Activated CD8-positive, alpha-beta memory T cell treated with anti-CD3 and anti-CD28 coated beads, Interleukin-2, amount 50 U/mL, for 4 hours (primary cell): ENCODE measurements at places on chromosomes 4 and X.
A peak's percentile ranks its signal among the peaks of the same experiment; 100 is the strongest.

- DNase-seq = no peak
These were observed 240.5 kb downstream of the GRIA3 start for GRCh38 chrX:123424546-123424945.

DNA sequence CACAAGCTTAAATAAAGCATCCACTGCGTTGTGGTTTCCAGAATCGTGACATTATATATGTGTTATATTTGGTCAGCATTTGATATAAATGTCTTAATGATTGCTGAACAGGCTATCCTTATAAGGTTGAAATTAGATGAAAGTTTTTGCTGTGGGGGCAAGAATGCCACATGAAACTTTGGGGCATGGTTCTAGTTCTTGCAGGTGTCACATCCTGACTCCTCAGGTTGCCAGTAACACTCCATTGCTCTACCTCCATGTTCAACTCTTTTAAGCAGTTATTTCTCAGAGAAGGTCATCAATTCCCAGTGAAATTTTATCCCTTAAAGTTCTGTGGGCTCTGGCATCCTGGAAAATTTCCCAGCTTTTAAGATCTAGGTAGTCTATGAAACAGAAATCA is 33.7 kb downstream of the NFKB1 start:
- no peak for DNase-seq

DNA sequence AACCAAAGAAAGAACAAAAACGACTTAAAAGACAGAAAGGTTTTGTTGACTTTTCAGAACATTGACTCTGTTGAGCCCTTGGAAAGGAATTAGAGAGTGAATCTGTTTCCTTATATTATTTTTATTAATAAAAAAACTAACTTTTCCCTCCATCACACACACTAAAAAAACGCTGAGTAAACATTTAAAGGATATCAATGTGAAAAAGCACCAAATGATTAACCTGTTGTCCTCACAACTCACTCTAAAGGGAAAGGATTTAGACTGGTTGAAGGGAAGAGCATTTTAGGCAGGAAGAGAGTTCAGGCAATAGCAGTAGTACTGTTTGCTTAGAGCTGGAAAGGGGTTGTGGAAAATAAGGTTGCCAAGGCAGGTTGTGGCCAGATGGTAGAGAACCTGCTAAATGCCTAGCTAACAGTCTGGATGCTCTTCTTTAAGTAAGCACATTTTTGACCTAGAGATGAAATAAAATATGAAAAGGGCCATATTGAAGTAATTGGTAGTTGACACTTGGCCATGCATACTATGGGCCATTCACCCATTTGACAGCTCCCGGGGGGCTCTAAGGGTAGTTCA is 98.0 kb upstream of the NDP start:
- no peak for DNase-seq

- DNase-seq = no peak
These were observed 291.0 kb downstream of the LDB2 start for GRCh38 chr4:16607241-16608066.

- no peak for DNase-seq
These were observed 6.4 kb downstream of the HSPA4L start for GRCh38 chr4:127788517-127788916.

DNA sequence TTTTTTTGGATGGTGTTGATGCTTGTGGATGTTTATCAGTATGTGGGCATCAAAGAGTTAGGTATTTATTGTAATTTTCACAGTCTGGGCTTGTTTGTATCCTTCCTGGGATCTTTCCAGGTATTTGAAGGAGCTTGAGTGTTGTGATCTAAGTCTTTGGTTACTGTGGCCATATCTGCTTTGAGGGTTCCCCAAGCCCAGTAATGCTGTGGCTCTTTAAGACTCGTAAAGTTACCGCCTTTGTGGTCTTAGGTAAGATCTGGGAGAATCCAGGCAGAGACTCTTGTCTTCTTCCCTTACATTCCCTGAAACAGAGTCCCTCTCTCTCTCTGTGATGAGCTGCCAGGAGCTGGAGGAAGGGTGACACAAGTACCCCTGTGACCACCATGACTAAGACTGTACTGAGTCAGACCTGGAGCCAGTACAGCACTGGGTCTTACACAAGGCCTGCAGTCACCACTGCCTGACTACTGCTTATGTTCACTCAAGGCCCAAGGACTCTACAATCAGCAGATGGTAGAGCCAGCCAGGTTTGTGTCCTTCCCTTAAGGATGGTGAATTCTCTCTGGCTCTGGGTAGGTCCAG is 62.2 kb downstream of the FMR1NB start:
- no peak for DNase-seq

DNA sequence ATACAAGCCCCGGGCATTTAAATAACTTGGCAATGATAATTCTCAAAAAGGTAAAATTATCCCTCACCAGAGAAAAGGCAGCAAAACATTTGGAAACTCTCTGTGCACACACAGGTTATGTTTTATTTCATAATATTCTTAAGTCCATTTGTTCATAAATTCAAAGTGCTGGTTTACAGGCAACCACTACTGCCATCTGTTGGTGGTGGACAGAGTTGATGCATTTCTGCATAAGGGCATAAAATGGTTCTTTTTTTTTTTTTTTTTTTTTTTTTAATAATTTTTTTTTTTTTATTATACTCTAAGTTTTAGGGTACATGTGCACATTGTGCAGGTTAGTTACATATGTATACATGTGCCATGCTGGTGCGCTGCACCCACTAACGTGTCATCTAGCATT is 31.5 kb upstream of the IL21 start:
- DNase-seq = peak; percentile 18

DNA sequence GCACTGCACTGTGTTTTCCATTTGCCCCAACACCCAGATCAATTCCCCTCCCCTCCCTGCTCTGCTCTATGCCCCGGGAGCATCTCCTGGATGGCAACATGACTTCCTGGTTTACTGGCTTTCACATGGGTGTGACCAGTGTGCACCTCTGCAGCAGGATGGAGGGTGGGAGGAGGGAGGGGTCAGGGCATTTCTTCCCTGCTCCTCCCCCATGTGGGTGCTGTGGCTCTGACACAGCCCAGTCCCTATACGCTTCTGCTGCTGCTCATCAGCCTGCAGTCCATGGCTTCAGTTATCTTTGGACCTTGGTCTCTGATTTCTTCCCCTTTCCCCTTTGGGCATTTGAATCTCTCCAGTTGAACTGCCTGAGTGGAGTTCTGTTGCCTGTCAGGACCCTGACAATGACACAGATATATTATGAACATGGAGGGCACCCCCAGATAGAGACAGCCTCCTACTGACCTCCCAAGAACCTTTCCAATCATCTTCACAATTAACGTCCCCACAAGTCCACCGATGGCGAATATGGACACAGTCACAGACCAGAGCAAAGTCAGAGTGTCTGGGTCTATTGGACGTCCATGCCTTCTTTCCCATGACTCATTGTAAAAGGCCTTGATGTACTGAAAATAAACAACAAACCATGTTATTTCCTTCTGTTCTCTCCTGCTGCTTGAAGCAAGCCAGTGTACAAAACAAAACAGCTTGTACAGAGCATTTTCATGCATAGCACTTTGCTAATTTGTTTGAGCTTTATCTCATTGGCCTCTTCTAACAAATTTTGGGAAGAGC is 24.8 kb downstream of the SLC2A9 start:
- DNase-seq = no peak

DNA sequence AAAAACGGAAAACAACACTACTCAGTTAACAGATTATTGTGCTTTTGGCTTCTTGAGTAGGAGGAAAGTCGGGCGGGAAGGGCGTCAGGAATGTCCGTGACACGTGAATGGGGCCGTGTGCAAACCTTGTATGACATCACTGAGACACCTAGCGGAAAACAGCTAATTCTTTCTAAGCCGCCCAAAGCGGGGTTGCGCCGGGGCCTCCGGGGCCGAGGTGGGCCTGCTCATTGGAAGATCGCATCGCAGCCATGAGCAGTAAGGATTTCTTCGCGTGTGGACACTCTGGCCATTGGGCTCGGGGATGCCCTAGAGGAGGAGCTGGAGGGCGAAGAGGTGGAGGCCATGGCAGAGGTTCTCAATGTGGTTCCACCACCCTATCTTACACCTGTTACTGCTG is at the start of gene ZCCHC13:
ZCCHC13 (plus strand) TSS at position 165 of the 400 bp plus-strand sequence; CDS start at position 252, 87 bp downstream.
- DNase-seq = no peak

DNA sequence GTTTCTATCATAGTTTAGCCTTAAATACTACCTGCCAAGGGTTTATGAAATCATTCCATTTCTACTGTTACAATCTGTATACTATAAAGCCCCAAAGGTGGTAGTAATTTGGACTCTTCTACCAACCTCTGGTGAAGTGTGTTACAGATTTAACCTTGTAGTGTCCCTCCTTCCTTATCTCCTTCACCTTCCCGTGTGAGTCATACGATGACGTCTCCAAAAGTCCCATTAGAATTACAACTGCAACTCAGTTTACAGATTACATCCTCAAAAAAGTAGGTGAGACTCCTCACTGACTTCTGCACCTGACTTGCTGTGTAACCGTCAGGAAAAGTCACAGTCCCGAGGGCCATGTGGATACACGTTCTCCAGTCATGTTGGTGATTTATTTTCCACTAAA is 219.0 kb downstream of the DCTD start:
- DNase-seq = no peak

DNA sequence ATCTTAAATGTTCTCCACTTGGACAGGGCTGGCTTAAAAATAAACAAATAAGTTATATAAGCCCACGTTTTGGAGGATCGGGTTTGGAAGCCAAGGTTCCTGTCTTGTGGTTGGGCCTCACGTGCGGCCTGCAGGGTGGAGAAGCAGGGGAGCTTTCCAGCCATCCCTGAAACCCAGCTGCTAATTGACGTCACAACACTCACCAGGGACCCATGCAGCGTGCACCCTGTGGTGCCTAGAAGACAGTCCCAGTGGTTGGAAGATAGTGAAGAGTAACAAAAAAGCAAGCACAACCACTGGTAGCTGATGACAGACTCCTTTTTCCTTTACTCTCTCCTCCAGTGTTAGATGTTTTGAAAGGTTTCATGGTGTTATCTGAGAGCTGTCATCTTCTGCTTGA is 142.0 kb upstream of the RBPJ start:
- no peak for DNase-seq

GRCh38 chr4:5827108-5828004 is 65.5 kb downstream of the CRMP1 start:
- no peak for DNase-seq

DNA sequence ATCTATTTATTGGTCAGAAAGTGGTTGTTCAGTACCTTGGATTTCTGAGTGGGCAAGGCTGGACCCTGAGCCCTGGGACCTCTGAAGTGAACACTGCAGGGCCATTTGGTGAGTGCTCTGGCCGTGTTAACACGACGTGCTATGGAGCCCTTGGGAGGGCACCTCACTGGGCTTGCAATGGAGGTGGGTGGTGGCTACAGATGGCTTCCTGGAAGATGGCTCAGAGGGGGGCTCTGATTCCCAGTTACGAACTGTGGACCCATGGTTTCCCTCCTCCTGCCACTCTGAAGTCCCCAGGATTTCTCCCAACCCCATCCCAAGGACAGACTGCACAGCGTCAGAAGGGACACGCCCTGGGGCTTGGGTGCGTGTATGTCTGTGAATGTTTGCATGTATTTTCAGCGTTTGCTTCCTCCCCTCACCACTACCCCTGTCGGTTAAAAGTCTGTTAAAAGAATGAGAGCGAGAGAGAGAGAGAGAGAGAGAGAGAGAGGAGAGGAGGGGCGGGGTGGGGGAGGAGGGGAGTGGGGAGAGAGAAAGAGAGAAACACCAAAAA is 3.7 kb upstream of the RHOH start:
- peak; percentile 28 for DNase-seq

DNA sequence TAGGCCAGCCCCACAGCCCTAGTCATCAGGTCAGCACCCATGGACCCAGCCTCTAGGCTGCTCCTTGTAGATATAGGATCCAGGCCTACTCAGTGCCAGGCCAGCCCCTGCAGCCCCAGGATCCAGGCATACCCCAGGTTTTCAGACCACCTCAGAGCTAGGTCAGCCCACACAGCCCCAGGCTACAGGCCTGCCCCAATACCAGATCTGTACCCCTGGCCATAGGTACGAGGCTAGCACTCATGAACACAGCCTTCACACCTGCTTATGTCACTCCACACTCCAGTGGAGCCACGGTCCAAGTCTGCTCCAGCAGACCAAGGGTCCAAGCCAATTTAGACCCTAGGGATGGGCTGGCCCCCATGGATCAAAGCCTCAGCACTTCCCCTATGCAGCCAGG is 191.0 kb downstream of the DLG3 start:
- DNase-seq = no peak

- DNase-seq = peak; percentile 4
These were observed 15.2 kb upstream of the GTPBP6 start for GRCh38 chrX:333611-334311.

DNA sequence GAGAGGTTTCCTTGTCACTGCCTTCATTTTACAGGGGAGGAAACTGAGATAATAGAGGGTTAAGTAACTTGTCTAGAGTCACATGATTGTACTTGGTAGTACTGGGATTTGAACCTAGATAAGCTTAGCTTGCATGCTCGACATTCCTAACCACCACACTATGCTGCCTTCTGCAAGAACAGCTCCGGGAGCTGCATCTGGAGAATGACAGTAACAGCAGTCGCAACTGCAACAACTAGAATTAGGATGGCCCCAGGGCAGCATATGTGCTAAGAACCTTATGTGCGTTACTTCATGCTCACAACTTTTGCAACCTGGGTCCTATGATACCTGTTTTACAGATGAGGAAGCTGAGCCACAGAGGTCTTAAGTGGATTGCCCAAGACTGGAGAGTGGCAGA is 89.5 kb upstream of the LCORL start:
- no peak for DNase-seq

GRCh38 chr4:85773372-85773771 is 298.4 kb downstream of the ARHGAP24 start:
- no peak for DNase-seq

DNA sequence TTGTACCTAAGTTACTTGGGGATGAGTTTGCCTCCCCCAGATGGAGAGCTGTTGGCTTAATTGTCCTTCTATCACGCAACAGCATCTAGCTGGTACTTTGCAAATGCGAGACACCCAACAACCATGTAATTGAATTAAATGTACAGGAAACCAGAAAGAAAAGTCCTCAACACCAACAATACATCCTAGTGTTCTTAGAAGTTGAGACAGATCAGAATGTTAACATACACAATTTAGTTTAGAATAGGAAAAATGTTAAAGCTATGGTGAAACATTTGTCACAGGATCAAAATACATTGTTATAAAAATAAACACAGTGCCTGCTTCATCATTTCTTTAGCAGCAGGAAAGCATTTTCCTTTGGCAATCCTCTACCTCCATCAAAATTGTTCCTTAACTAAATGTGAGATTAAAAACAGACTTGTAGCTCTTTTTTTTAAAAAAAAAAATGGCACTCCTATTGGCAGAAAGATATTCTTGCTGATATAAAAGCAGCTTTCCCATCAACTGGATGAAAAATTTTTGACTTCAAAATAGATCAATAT is 163.1 kb upstream of the MID1 start:
- no peak for DNase-seq

DNA sequence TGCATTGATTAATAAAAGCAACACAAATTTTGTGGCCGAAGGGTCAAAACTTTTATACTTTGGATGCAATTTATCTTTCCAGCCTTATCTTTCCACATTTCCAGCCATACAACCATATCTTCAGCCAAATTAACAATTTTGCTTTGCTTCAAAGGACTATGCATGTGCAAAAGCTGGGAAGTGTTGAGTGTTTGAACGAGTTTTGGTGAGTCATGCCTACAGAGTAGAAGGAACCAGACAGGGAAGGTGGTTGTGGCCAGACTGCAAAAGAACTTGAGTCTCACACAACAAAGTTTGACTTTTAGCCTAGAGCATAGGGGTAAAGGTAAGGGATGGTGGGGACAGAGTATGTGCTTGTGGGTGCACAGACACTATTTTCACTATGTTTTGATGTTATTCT is 53.0 kb upstream of the GABRA2 start:
- DNase-seq = no peak
